ENCODE measurements at places on chromosomes 6 and 20. TPM values are rescaled to one million over a fixed set of nuclear protein-coding genes. Genes with fewer than 3 reads are reported as not detected.

- no peak for ATAC-seq
Measured at GRCh38 chr6:107587451-107587850, 97.5 kb downstream of the SOBP start.

- no peak for ATAC-seq
Measured at GRCh38 chr6:84448331-84448730, 220.9 kb upstream of the CEP162 start.

SIRPD gene
- total RNA-seq: not detected

PAX1 gene
- not detected for total RNA-seq

DNA sequence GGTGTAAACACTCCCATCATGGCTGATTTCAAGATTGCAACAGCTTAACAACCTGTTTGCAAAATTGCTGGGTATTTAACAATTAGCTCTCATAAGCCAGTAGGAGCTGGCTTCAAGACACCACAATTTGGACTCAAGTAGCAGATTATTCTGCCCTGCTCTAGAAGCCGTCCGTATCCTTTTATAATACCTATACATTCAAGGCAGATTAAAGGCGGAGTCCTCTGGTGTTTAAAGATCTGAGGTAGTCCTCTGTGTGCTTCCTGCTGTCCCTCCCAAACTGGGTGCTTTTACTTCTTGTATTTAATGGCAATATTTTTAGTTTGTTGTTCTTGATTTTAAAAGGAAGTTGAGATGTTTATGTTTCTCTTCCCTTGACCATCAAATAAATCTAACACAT lies 62.2 kb upstream of the SOX4 start:
- no peak for ATAC-seq

DNA sequence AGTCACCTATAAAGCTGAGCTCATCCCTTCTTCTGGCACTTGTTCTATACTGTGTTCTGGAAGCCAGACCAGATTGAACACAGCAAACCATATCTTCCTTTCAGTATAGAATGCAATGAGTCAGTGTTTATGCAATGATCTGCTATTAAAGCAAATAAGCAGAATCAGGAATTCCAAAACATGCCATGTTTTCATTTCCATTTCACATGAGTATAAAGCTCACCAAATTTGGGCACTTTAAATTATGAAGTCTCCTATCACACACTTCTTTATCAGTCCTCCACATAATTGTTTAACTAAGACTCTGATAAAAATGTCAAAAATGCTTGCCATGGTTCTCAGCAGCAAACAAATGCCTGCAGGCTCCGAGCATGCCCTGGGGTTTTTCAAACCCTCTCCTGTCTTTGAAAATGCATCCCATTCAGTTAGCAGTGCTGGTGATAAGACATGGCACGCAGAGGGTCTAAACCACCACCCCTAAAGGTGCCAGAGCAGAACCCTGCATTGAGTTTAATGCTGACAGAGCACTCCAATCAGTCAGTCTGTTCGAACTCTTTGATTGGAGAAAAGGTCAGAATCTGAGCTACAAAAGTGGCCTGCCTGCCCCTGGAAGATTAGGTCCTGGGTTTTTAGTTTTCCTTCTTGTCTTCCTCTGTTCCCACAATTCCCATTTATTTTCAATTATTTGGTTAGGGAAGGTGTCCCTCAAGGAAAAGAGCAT lies 234.1 kb downstream of the GMPR start:
- ATAC-seq: no peak

DNA sequence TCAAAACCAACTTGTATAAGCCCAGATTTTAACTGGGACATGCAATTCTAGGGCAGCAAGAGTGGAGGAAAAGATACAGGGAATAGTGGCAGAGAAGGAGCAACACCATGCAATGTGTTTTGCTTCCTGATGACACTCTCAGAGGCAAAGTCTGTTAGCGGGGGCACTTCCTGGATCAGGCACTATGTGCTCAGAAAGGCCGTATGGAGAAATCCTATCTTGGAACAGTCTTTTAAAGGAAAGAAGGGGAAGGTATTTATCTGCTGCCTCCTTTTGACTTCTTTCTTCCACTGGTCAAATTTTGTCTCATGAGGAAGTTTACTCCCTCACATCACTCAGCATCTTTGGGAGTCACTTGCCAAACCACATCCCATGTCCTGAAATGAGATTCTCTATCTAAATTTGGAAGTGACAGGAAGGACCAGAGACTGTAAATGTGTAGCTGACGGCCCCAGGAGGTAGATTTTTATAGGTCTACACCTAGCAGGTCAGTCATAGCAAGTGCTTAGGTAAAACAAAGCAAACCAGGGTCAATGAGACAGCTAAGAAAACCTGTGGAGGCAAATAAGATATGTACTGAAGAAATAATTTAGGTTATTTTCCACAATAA lies 91.7 kb upstream of the ELOVL5 start:
- ATAC-seq: peak; percentile 30

DNA sequence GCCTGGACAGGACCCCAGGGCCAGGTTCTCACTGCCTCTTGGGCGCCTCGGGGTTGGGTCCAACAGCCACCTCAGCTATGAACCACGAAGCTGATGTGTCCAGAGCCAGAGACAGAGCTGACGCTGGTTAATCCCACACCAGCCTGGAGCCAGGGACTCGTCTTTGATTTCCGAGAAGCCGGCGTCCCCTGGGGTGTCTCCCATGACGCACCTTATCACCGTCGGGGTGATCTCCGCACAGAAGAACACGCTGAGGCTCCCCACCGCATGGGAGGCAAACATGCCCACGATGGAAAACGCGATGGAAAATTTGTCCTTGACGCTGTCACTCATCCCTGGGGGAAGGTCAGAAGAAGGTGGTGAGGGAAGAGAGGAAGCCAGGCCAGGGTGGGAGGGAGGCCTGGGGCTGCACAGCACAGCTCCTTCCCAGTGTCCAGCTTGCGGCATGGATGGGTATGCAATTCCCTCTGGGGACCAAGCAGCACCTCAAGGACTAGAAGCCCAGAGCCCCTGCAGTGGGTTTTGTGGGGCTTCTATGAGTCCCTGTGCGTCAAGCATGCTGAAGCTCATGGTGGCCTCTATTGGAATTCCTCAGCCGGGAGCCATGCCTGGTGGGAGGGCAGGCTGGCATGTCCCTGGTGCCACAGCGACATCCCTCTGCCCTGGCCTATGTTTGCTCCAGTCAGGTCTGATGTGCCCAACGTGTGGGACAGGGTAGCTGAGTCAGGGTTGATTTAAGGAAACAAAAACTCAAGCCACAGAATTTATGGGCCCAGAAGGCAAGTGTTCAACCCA lies 25.1 kb downstream of the PSMG4 start:
- no peak for ATAC-seq

- no peak for ATAC-seq
Measured at GRCh38 chr6:34272013-34272926, 23.5 kb upstream of the SMIM29 start.

GRCh38 chr6:96016334-96017069 lies 728 bp downstream of the FUT9 start:
- no peak for ATAC-seq

HLA-DPB1 gene
- 21.4 TPM for total RNA-seq

CALHM6 gene
- total RNA-seq: 18.9 TPM

- peak; percentile 25 for ATAC-seq
Measured at GRCh38 chr6:3751077-3751729, at the start of gene PXDC1. Gene PXDC1, minus strand, starts transcription at chr6:3751713. Its CDS starts 182 bp downstream, at chr6:3751531.

- ATAC-seq: peak; percentile 88
Measured at GRCh38 chr6:16420715-16421461, 182.5 kb downstream of the GMPR start.

DNA sequence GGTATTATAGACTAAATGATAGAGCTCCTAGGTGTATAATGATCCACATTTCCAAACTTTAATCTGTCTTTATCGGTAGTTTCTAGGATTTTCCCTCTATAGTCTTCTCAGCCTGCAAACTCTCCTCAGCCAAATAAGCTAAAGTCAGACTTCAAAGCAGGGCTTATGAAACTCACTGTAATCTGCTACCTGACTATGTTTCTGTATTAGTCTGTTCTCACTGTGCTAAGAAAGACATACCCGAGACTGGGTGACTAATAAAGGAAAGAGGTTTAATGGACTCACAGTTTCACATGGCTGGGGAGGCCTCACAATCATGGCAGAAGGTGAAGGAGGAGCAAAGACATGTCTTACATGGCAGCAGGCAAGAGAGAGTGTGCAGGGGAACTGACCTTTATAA lies 928.7 kb upstream of the ADGRB3 start:
- no peak for ATAC-seq

- no peak for ATAC-seq
Measured at GRCh38 chr20:44656448-44656847, 4.9 kb upstream of the ADA start.

DNA sequence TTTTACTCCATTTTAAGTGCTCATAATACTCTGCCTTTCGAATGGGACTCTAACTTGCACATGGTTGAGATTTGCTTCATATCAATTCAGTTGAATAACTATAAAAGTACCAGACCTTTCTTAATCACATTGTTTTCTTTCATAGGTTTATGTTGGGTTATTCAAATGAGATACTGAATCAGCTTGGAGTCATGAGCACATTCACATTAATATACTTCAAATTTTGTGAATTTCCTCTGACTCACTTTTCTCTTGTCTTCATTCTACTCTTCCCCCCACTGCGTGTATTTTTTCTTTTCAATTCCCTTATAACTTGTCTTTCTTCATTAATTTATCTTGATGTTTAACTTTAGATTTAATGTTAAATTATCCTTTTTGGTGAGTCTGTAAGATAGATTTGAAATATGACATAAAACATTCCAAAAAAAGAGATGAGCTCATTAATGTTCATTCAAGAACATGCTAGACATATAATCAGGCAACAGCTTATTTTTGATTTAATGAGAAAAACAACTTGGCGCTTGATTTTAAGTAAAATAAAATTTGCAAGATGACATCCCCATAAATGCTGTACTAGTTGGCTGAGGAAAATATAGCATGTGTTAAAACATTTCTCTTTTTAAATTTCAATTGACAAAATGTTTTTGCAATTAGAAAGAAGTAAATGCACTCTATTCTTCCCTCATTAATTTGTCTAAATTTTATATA lies 736.0 kb downstream of the CD109 start:
- no peak for ATAC-seq

DNA sequence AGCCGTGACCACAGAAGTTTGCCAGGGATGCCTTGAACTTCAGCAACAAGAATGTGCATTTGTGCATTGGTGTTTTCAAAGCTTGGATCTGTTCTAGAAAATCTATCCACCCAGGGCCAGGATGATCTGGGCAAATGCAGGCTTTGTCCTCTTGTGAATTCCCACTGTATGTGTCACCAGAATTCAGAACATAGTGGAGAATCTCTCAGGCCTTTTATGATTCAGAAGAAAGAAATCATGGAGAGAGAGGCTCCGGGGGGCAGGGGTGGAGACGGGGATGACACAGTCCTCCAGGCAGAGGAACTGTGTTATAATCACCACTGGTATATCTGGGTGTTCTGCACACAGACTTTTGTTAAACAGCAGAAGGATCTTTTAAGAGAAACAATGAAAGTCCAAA lies 304.1 kb downstream of the CDH4 start:
- ATAC-seq: no peak
